ENCODE measurements at places on chromosomes 13 and 19.

- H3K4me1 ChIP-seq = peaks cover 43% of the 10 kb centered on the region
- peak within 1 kb of the TSS; percentile 52 for H3K4me3 ChIP-seq
- peak; percentile 78 for DNase-seq
- no peak within 1 kb of the TSS for H3K27ac ChIP-seq
- H3K36me3 ChIP-seq = no peaks in the 10 kb centered on the region
These were observed at the start of gene ETV2 for GRCh38 chr19:35641515-35642151. Gene ETV2 (plus strand): TSS chr19:35641745. CDS start chr19:35642461, 716 bp downstream.

- H3K4me3 ChIP-seq = no peak overlapping the region
- peak; percentile 56 for DNase-seq
- no peaks in the 10 kb centered on the region for H3K27me3 ChIP-seq
- peak overlapping the region; percentile 89 for H3K27ac ChIP-seq
These were observed 15.0 kb upstream of the CCNA1 start for GRCh38 chr13:36417331-36417730.

- no peak overlapping the region for H3K27ac ChIP-seq
- no peaks in the 10 kb centered on the region for H3K36me3 ChIP-seq
- H3K4me1 ChIP-seq = peaks cover 18% of the 10 kb centered on the region
- H3K4me3 ChIP-seq = peak overlapping the region; percentile 71
These were observed 331.6 kb downstream of the DLEU7 start for GRCh38 chr13:50511877-50512341.

GRCh38 chr13:41413872-41414271, 43.5 kb upstream of the RGCC start:
- no peaks in the 10 kb centered on the region for H3K27me3 ChIP-seq
- DNase-seq = no peak
- H3K36me3 ChIP-seq = no peaks in the 10 kb centered on the region
- H3K4me1 ChIP-seq = no peaks in the 10 kb centered on the region
- H3K27ac ChIP-seq = no peak overlapping the region

DNA sequence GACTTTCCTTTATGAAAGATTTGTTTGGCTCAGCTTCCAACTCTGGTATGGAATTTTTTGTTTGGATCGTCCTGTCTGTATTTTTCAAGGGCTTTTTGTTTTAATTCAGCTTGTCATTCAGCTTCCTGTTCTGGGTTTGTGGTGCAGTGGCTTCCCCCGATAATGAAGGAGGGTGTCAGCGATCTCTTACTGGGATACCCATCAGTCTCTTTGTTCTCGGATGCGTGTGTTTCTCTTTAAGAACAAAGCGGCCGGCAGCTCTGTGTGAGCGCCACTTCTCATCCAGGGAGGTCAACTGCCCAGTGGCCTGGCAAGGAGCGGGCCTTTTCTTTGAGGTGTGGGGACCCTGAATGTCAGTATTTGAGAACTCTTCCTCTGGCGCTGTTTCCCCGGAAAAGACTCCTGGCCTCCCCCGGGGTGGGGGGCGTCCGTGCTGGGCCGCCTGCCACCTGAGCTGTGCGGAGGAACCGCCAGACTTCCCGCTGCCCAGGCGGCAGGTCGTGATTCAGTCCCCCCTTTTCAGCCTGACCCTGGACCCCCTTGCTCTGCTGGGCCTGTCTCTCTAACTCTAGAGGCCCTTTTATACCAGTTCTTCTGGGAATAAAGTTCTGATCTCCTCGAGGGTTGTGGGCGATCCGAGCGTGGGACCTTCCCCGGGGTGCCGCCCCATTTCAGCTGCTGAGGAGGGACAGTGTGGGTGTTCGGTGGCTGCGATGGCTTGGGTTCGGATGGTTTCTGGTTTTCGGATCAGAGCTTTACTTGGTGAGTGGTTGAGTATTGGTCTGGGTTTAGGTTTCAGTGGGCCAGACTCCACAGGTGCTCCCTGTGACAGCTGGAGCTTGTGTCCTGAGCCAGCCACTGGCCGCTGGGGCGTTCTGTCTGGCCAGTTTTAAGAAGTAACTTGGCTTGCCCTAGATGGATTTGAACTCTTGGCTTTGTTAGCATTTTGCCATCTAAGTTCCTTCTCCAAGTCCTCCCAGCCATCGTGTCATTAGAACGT, 3.4 kb downstream of the SF3A2 start:
- peaks cover 5% of the 10 kb centered on the region for H3K36me3 ChIP-seq
- H3K4me1 ChIP-seq = peaks cover 63% of the 10 kb centered on the region
- H3K4me3 ChIP-seq = peak overlapping the region; percentile 69
- no peaks in the 10 kb centered on the region for H3K27me3 ChIP-seq

DNA sequence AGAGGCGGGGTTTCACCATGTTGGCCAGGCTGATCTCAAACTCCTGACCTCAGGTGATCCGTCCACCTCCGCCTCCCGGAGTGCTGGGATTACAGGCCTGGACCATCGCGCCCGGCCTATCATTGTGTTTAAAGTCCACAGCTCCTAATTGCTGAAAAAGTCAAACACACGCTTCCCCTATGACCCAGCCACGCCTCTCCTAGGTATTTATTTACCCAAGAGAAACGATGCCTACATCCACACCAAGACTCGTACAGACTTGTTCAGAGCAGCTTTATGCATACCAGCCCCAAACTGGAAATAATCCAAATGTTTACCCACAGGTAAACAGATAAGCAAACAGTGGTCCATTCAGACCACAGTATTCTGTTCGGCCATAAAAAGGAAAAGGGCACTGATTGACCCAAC, 15.1 kb downstream of the ZNRF4 start:
- H3K27ac ChIP-seq = no peak overlapping the region
- no peaks in the 10 kb centered on the region for H3K4me1 ChIP-seq
- H3K27me3 ChIP-seq = no peaks in the 10 kb centered on the region
- no peak for DNase-seq
- H3K4me3 ChIP-seq = no peak overlapping the region
- no peaks in the 10 kb centered on the region for H3K36me3 ChIP-seq

- H3K36me3 ChIP-seq = no peaks in the 10 kb centered on the region
- DNase-seq = peak; percentile 63
- H3K4me1 ChIP-seq = peaks cover 17% of the 10 kb centered on the region
- peak overlapping the region; percentile 85 for H3K27ac ChIP-seq
- H3K27me3 ChIP-seq = no peaks in the 10 kb centered on the region
- H3K4me3 ChIP-seq = peak overlapping the region; percentile 77
These were observed 38.8 kb downstream of the ARHGEF7 start for GRCh38 chr13:111153977-111154332.

DNA sequence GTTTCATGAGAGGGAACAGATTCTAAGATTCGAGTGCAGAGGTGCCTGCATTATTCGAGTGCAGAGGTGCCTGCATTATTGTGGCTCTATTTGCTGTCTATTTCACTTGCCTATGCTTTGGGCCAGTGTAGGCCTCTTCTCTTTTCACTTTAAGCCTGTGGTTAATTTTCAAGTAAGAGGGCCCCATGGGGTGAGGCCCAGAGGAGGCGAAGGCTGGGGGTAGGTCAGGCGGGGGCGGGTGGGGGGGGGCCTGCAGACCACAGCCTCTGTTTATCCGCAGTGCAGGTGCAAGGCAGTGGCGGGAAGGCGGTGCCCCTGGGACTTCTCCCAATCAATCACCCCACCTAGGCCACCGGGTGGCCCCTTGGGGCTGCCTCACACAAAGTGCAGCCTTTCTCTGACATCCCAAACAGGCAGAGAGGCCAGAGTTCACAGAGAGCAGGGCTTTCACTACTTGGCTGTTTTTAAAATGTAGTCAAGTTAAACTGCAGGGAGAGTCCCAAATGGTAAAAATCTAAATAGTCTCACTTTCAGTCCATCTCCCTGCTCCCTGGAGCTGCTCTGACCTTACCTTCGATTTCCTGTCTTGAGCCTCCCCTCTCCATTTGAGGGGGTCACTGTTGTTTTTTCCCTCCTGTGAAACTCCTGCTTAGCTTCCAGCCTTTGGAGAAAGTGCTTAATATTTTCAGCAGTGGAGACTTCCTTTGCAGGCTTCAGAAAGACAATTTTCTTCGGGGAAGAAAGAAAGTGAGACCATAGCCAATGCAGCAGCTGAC, 249.0 kb downstream of the DLEU7 start:
- H3K4me3 ChIP-seq = no peak overlapping the region
- H3K27me3 ChIP-seq = no peaks in the 10 kb centered on the region
- no peak overlapping the region for H3K27ac ChIP-seq
- peaks cover 12% of the 10 kb centered on the region for H3K4me1 ChIP-seq
- H3K36me3 ChIP-seq = no peaks in the 10 kb centered on the region

GRCh38 chr19:15445227-15445605, 4.5 kb downstream of the WIZ start:
- no peaks in the 10 kb centered on the region for H3K36me3 ChIP-seq
- no peak for DNase-seq
- peaks cover 8% of the 10 kb centered on the region for H3K4me1 ChIP-seq

- H3K4me3 ChIP-seq = no peak overlapping the region
- H3K36me3 ChIP-seq = peaks cover 9% of the 10 kb centered on the region
- no peaks in the 10 kb centered on the region for H3K27me3 ChIP-seq
- H3K27ac ChIP-seq = no peak overlapping the region
- H3K4me1 ChIP-seq = peaks cover 20% of the 10 kb centered on the region
- DNase-seq = no peak
These were observed 9.5 kb downstream of the PLAUR start for GRCh38 chr19:43660301-43660970.

GRCh38 chr13:45133396-45134118, 13.2 kb downstream of the GTF2F2 start:
- no peak overlapping the region for H3K4me3 ChIP-seq
- no peak overlapping the region for H3K27ac ChIP-seq
- no peak for DNase-seq
- no peaks in the 10 kb centered on the region for H3K4me1 ChIP-seq
- H3K27me3 ChIP-seq = no peaks in the 10 kb centered on the region
- peaks cover 13% of the 10 kb centered on the region for H3K36me3 ChIP-seq

GRCh38 chr19:55441692-55442321, 1.3 kb downstream of the SHISA7 start:
- no peaks in the 10 kb centered on the region for H3K36me3 ChIP-seq
- DNase-seq = no peak
- H3K4me3 ChIP-seq = no peak overlapping the region
- H3K4me1 ChIP-seq = peaks cover 31% of the 10 kb centered on the region
- no peak overlapping the region for H3K27ac ChIP-seq
- H3K27me3 ChIP-seq = peaks cover 32% of the 10 kb centered on the region

DNA sequence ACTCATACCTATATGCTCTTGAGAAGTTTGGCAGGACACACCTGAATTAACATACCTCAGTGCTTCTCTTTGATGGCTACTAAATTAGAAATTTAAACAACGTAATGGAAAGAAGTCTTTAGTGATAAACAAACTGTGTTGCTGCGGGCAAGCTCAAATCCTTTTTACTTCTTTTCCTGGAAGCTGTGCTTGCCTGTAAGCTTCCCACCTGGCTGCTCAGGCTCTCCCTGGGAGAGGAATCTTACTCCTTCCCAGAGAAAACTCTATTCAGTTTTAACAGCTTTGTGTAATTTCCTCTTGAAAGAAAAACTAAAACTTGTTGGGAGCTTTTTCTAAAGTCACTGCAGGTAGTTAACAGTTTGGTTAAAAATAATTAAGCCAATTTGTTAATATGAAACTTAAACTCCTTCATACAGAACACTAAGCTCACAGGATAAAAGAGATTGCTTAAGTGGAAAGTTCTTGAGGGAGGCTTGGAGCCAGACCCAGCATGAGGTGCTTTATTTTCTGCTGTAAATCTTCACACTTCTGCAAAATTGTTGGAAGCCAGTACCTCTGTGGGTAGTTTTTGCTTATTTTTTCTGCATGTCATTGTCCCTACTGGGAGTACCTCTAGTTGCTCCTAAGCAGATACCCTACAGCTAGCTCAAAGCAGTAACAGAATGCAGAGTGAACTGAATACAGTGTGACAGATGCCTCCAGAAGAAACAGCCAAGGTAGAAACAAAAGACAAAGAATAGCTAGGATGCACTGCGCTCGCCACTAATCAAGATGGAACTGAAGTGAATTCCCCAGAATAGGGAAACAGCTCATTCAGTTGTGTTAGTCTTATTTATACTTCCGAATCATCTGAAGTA, 1253.0 kb downstream of the PCDH17 start:
- H3K27me3 ChIP-seq = no peaks in the 10 kb centered on the region
- no peak overlapping the region for H3K27ac ChIP-seq
- no peaks in the 10 kb centered on the region for H3K36me3 ChIP-seq
- no peak overlapping the region for H3K4me3 ChIP-seq

GRCh38 chr13:45873491-45874325, 22.2 kb upstream of the SIAH3 start:
- no peak for DNase-seq
- H3K27me3 ChIP-seq = no peaks in the 10 kb centered on the region
- no peaks in the 10 kb centered on the region for H3K4me1 ChIP-seq
- no peak overlapping the region for H3K27ac ChIP-seq

GRCh38 chr13:114067381-114067885, 65.0 kb downstream of the RASA3 start:
- peak overlapping the region; percentile 57 for H3K4me3 ChIP-seq

- DNase-seq = no peak
- H3K27ac ChIP-seq = peak overlapping the region; percentile 37
- H3K27me3 ChIP-seq = no peaks in the 10 kb centered on the region
- peaks cover 48% of the 10 kb centered on the region for H3K4me1 ChIP-seq
These were observed 4.5 kb downstream of the KCNN4 start for GRCh38 chr19:43776286-43776685.

DNA sequence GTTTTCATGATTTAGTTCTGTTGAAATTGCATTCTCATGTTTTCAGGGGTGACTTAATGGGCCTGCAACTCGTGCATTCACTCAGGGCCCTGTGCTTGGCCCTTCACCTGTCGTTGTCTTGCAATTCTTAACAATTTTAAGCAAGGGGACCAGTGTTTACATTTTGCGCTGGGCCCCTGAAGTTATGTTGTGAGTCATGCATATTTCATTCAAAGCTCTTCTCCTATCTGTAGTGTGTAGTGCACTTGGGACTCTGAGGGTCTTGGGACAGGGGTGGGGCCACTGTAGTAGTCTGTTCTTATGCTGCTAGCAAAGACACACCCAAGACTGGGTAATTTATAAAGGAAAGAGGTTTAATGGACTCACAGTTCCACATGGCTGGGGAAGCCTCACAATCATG, 211.2 kb upstream of the RXFP2 start:
- no peak for DNase-seq
- H3K27me3 ChIP-seq = no peaks in the 10 kb centered on the region
- no peaks in the 10 kb centered on the region for H3K36me3 ChIP-seq

DNA sequence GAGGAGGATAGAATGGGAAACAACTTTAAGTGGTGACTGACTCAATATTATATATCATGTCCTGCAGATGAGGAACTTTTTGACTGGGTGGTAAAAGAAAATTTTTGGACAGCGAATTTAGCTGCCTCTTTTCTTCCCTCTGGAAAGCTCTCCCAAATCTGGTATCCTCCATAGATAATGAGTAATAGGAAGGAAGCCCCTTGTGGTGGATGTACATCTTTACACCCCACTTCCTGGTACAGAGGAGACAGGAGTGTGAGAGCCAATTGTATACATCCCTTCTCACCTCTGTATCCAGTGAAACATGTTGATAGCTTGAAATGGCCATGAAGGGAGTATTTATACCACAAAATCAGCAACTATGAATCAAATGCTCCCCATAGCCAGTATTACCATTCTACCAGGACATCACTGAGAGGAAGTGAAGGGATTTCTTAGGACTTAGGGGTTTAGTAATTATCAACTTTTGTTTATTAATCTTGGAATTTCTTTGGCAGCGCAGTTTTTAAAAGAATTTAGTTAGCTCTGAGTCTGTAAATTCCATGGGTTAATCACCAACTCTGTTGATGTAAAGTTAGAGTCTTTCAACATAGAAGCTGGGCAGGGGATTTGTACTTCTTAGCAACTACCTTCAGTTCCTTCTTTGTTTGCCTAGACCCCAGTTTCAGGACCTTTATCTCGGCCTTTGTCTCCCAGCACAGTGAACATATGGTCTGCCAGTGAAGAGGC, 17.0 kb upstream of the TDRD3 start:
- H3K27ac ChIP-seq = no peak overlapping the region
- no peaks in the 10 kb centered on the region for H3K27me3 ChIP-seq
- H3K4me1 ChIP-seq = no peaks in the 10 kb centered on the region
- H3K4me3 ChIP-seq = no peak overlapping the region
